ENCODE measurements at places on chromosomes 16 and 17.

DNA sequence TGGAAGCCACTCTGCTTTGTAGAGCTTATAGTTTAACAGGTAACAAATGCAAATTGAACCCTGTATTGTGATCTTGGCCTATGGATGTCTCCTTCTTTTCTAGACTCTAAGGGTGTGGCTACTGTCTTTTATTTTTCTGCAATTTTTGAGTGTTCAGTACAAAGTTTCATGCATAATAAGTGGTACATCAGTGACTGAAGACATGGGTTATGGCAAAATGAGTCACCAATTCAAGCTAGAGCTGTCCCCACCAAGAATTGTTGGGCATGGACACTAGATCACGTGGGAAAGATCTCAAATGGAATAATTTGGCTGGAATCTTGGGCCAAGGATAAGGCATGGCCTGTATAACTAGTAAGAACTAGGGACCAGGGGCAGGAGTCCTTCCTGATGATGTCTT is 228.4 kb upstream of the N4BP1 start:
- DNase-seq: no peak

DNA sequence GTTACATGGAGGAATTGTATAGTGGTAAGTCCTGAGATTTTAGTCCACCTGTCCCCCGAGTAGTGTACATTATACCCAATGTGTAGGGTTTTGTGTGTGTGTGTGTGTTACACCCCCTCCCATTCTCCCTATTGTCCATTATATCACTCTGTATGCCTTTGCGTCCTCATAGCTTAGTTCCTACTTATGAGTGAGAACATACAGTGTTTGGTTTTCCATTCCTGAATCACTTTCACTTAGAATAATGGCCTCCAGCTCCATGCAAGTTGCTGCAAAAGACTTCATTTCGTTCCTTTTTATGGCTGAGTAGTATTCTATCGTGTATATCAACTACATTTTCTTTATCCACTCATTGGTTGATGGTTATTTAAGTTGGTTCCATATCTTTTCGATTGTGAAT is 635 bp upstream of the FA2H start:
- no peak for DNase-seq

- DNase-seq: no peak
These were observed 387.5 kb upstream of the HSBP1 start for GRCh38 chr16:83420206-83420760.

DNA sequence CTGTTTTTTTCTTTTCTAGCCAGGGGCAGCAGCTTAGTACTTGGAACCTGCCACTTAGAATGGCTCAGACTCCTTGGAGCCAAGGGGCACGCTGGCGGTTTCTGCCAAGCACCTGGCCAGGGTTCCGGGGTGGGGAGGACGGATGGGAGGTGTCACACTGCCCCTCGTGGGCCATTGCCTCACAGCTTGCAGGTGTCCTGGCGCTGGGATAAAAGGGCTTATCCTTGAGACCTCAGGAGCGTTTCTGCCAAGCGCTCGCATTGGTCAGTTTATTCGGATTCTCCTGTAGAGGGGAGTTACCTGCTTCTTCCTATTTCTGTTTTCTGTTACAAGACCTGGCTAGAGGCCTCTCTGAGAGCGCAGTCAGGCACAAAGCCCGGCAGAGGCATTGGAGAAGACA is 234.6 kb downstream of the MSI2 start:
- no peak for DNase-seq

GRCh38 chr17:14779241-14779640 is 478.4 kb downstream of the HS3ST3B1 start:
- DNase-seq: no peak

GRCh38 chr17:82424001-82424862 is 5.8 kb upstream of the OGFOD3 start:
- DNase-seq: no peak

- no peak for DNase-seq
These were observed 270.0 kb upstream of the PSMD7 start for GRCh38 chr16:74026373-74027281.

DNA sequence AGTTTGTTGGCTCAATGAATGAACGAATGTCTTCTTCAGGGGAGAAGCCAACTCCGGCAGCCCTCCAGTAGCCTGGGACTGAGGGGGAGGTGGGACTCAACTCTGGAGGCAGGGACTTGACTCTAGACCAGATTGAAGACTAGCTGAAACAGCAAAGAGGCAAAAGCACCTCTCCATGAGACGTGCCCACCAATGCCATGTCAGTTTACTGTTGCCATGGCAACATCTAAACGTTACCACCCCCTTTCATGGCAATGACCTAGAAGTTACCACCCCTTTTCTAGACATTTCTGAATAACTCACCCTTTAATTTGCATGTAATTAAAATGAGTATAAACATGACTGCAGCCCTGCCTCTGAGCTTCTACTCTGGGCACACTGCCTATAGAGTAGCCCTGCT is 91.8 kb downstream of the ASIC2 start:
- no peak for DNase-seq

- DNase-seq: no peak
These were observed 11.3 kb downstream of the PRSS22 start for GRCh38 chr16:2846511-2847310.

DNA sequence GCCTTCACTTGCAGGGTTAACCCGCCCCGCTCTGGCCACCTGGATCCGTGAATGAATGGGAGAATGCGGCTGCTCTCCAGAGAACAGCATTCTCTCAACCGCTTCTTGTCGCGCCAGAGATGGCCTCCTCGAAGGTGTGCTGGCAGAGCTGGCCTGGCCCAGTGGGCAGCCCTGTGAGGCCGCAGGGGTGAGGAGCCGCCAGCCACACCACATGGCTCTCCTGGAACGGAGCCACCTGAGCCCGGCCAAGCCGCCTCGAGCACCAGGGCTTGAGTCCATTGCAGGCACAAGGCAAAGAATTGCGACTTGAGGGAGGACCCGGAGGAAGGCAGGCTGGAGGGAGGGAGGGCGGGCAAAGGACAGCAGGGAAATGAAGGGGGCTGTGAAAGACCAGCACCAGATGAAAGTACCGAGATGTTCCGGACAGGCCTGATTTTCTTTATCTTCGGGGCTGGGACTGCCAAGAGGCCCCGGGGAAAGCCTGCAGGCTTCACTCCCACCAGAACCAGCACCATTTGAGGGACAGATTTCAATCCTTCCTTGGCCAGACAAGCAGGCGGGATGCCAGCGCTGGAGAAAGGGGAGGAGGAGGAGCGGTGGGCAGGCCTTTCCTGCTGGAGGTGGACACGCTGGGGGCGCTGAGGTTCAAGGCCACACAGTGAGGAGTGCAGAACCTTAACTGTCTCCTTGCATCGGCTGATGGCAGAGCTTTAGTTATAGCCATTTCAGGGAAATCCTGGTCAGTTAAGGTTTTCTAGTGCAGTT is 69.4 kb downstream of the MRC2 start:
- no peak for DNase-seq

GRCh38 chr16:73384506-73385089 is 336.7 kb upstream of the ZFHX3 start:
- DNase-seq: no peak

DNA sequence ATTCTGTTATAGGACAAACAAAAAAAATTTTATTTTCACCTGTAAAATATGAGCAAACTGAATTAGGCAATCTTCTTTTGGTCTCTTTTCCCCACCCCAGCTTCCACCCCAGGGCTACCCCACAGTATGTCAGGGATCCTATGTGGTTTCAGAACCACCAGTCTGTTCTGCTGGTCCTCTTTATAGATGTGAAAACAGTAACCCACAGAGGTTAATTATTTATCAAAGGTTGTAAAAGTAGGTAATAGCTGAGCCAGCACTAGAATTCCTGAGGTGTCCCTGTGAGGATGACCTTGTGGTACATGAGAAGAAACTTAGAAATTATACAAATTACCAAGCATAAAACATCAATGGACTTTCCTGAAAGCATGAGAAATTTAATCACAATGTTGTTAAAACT is 428.7 kb downstream of the CNTNAP4 start:
- no peak for DNase-seq

- peak; percentile 40 for DNase-seq
These were observed 229.6 kb downstream of the MRTFB start for GRCh38 chr16:14300705-14301168.

DNA sequence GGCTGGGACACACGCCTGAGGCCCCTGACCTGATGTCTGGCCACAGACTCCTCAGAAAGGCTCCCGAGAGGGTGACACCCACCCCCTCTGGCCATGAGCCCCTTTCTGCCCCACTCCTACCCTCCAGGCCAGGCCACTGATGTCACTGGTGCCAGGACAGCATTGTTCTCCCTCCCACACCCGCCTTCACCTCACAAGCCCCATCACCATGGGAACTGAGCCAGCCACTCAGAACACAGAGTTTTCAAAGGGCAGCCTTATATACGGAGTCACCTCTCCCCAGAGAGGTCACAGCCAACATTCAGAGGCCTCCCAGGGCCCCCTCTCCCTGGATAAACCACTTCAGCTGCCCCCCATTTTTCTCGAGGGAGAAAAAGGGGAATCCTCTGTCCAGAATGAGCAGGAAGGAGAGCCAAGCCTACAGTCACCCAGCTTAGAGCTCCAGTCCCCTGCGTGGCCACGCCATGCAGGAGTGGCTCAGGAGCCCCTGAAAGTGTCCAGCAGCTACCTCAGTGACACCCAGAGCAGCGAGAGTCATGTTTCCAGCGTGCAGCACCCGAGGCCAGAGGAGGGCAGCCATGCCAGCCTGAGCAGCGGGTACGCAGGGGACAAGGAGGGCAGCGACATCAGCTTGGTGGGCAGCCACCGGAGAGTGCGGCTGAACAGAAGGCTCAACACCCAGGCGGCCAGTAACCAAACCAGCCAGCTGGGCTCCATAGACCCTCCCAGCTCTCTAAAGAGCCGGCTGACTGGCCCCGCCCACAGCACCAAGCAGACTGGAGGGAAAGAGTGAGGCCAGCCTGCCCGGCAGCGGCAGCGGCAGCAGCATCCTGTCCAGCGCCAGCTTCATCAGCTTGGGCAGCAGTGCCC is at the start of gene C16orf82:
TSS of gene C16orf82 (plus strand) at position 260 of the 870 bp plus-strand sequence.
- no peak for DNase-seq
